ENCODE measurements at places on chromosomes 3 and 15. TPM values are rescaled to one million over a fixed set of nuclear protein-coding genes. Genes with fewer than 3 reads are reported as not detected.

Gene ZNF621
- polyA plus RNA-seq, result 20.7 TPM

Gene AGBL1
- polyA plus RNA-seq, result 0.04 TPM

Gene RPLP1
- 2,101 TPM for polyA plus RNA-seq

Gene CAMK2N2
- 0.72 TPM for polyA plus RNA-seq
